Effector memory CD8-positive, alpha-beta T cell (primary cell): ENCODE measurements at places on chromosomes 7 and 10.
A peak's percentile ranks its signal among the peaks of the same experiment; 100 is the strongest.

DNA sequence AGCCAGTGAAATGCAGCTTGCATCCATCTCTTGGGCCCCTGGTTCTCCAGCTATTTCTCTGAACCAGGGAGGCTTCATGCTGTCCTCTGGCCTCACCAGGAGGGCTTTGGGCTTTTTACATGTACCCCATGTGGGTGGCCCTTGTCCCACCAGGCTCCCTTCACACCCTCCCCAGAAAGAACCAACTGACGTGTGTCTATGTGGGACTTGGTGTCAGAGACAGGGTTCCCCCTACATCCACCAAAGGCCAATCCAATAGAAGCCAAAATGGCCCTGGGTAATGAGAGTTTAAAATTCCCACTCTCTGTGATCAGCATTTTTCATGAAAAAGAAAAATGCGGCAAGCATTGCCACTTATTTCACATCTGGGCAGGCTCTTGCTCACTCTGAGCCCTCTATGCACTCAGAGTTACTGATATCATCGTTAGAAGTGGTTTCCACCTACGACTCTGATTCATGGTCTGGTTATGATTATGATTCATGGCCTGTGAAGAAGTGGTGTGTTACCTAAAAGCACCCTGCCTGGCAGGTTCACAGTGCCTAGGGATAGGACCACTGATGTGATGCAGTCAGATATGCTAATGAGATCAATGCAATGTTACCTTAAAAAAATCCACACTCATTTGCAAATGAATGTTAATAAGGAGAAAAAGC lies 133.5 kb downstream of the BUB3 start:
- no peak overlapping the region for H3K4me3 ChIP-seq
- H3K4me1 ChIP-seq: no peaks in the 10 kb centered on the region
- H3K27ac ChIP-seq: no peak overlapping the region
- no peak for DNase-seq
- no peaks in the 10 kb centered on the region for H3K36me3 ChIP-seq
- no peaks in the 10 kb centered on the region for H3K27me3 ChIP-seq

GRCh38 chr10:17764142-17764541 lies 12.1 kb downstream of the TMEM236 start:
- no peaks in the 10 kb centered on the region for H3K27me3 ChIP-seq
- no peaks in the 10 kb centered on the region for H3K36me3 ChIP-seq
- no peak overlapping the region for H3K4me3 ChIP-seq

DNA sequence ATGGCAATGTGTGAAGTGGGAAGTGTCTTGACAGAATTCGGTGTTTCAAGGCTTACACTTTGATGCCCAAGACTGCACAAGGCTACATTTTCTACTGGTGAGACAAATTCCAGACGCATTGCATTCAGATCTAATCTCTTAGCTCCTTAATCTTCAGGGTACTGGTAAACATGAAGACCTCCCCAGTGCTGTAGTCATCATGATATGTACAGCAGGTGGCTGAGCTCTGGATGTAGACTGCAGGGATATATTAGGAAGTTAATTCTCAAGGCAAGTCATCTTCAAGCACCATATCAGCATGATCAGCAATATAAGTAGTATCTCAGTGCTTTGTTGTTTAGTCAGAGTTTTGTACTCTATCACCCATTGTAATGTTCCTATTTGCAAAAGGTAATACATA lies 61.8 kb downstream of the IKZF1 start:
- peak overlapping the region; percentile 88 for H3K27ac ChIP-seq
- H3K36me3 ChIP-seq: peaks cover 76% of the 10 kb centered on the region
- H3K4me3 ChIP-seq: peak overlapping the region; percentile 55
- H3K4me1 ChIP-seq: peaks cover 67% of the 10 kb centered on the region
- H3K27me3 ChIP-seq: no peaks in the 10 kb centered on the region

- peaks cover 4% of the 10 kb centered on the region for H3K36me3 ChIP-seq
These were observed 26.1 kb upstream of the ACTR3B start for GRCh38 chr7:152733286-152733934.

DNA sequence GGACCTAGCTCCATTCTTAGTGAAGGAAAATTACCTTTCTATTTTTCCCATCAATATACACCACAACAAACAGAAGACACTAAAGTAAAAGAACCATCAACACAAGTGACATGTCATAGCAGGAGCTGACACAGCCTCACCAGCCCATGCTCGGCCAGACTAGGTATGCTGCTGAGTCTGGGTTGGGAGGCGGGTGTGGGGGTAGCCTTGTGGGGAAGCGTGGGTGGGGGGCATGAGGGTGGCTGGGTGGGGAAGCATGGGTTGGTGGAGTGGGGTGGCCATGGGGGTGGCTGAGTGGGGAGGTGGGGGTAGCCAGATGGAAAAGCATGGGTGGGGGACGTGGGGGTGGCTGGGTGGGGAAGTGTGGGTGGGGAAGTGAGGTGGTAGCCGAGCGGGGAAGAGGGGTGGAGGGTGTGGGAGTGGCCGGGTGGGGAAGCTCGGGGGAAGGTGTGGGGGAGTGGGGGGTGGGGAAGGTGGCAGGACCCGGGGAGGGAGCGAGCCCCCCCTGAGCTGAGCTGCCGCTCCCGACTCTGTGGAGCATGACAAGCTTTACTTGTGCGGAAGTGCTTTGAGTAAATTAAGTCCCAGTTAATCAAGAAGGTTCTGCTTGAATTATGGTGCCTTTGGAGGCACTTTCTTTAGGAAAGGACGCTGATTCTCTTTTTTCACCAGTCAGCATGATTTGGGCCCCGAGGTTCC lies 294.6 kb upstream of the ZNF32 start:
- peaks cover 25% of the 10 kb centered on the region for H3K4me1 ChIP-seq
- peaks cover 3% of the 10 kb centered on the region for H3K36me3 ChIP-seq
- H3K4me3 ChIP-seq: peak overlapping the region; percentile 9
- DNase-seq: no peak

DNA sequence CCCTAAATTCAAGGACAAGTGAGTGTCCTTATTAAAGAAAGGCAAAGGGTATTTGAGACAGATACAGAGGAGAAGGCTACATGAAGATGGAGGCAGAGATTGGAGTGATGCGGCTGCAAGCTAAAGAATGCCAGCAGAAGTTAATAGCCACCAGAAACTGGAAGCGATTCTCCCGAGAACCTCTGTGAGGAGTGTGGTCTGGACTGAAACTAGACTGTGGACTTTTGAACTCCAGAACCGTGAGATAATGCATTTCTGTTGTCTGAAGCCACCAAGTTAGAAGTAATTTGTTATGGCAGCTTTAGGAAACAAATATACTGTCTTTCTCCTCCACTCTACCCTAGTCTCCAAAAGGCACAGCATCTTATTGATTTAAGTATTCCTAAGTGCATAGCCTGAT lies 80.3 kb upstream of the CREB5 start:
- H3K27ac ChIP-seq: peak overlapping the region; percentile 3
- peaks cover 25% of the 10 kb centered on the region for H3K4me1 ChIP-seq
- DNase-seq: no peak
- peaks cover 2% of the 10 kb centered on the region for H3K36me3 ChIP-seq

DNA sequence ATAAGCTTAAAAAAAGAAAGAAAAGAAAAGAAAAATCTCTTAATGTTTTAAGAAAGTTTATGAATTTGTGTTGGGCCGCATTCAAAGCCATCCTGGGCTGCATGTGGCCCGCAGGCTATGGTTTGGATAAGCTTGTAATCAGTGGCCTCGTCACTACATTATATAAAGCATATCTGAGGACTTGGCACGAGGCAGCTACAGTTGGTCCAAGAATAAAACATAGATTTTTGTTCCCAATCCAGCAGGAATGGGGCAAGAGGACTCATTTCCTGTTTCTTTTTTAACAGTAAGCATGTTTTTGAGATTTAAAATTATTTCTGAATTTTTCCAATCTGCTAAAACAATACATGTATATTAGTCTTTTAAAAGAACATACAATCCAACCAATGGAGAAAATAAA lies 28.6 kb downstream of the MCM10 start:
- no peak for DNase-seq
- H3K27me3 ChIP-seq: no peaks in the 10 kb centered on the region
- no peaks in the 10 kb centered on the region for H3K36me3 ChIP-seq
- no peak overlapping the region for H3K4me3 ChIP-seq
- H3K4me1 ChIP-seq: no peaks in the 10 kb centered on the region

DNA sequence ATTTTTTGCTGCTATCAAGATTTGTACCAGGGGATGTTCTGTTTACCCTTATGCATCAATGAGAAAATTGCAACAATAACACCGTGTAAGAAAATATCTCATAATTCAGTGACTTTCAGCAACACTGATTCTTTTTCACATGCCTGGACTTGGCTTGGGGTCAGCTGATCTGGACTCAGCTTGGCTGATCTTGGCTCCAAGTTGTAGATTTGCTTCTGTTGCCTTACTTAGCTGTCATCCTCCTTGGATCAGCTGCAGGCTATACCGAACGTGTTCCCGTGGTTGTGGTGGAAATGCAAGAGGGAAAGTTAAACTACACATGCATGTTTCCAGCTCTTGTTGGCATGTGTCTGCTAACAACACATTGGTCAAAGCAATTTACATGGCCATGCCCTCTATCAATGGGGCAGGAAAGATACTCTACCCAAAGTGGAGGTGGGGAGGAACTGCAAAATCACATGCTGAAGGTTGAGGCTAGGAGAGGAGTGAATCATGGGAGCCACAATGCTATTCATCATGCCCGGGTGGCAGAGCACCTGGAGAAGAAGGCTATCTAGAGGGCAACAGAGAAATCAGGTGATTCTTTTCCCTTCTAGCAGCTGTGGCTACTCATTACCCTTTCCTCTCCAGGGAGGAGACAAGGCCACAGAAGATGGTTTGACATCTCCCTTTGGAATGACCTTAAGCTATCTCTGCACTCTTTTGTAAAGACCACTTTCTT lies 1276.3 kb upstream of the AUTS2 start:
- no peak overlapping the region for H3K4me3 ChIP-seq
- DNase-seq: no peak
- H3K27me3 ChIP-seq: no peaks in the 10 kb centered on the region

DNA sequence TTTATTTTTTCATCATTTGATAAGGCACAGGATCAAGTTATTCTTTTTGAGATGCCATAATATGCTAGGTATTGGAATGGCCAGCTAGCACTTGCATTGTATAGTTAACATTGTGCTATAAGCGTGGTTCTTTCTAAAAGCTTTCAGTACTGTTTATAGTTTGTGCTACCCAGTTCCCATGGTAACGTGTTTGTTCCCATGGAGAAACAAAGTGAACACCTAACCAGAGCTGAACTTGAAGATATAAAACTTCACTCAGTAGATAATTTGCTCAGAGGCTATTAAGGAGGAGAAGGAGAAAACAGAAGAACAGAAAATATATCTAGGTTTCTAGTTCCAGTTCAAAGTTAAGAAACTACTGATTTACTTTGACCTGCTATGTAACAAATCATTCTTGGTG lies 23.6 kb upstream of the ITGB8 start:
- no peak overlapping the region for H3K27ac ChIP-seq
- H3K36me3 ChIP-seq: no peaks in the 10 kb centered on the region
- no peak overlapping the region for H3K4me3 ChIP-seq
- no peaks in the 10 kb centered on the region for H3K27me3 ChIP-seq
- no peaks in the 10 kb centered on the region for H3K4me1 ChIP-seq

DNA sequence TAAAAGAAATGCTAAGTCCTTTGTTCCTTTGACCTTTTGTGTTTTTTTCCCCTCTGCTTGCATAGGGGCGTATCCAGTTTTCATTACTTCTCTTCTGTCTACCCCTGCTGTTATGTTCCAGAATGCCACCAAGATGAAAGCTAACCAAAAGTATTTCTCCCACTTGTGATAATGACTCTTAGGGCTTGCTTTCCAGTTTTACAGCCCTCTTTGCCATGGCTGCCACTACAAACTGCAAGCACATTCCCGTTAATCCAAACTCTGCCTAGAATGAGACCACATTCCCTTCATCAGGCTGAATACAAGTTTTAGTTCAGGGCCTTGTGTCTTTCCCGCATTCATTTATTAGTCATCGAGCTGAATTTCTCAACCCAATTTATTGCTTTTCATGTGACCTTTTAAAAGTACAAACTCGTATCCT lies 23.6 kb upstream of the CD36 start:
- no peak overlapping the region for H3K27ac ChIP-seq
- no peaks in the 10 kb centered on the region for H3K27me3 ChIP-seq
- no peaks in the 10 kb centered on the region for H3K36me3 ChIP-seq
- no peak for DNase-seq
- H3K4me1 ChIP-seq: no peaks in the 10 kb centered on the region
- no peak overlapping the region for H3K4me3 ChIP-seq

DNA sequence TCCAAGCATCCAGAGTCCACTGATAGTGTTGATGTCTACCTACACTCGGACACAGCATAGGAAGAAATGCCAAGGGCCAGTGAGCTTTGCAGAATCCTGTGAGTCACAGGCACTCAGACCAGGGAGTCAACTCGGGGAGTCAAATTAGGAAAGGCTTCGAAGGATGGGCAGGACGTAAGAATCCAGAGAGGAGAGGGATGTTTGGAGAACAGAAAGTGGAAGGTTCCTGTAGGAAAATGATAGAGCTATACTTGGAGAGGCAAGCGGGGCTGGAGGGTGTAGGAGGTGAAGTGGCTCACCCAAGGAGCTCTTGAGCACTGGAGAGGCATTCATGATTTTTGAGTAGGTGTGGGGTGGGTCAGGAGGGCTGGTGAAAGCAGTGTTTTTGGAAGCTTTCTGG lies 3.0 kb downstream of the ZYX start:
- peaks cover 17% of the 10 kb centered on the region for H3K4me1 ChIP-seq
- no peak overlapping the region for H3K4me3 ChIP-seq
- peaks cover 19% of the 10 kb centered on the region for H3K36me3 ChIP-seq
- no peak for DNase-seq
- no peak overlapping the region for H3K27ac ChIP-seq

- no peak for DNase-seq
- no peaks in the 10 kb centered on the region for H3K36me3 ChIP-seq
- H3K4me1 ChIP-seq: no peaks in the 10 kb centered on the region
- no peak overlapping the region for H3K27ac ChIP-seq
- H3K4me3 ChIP-seq: no peak overlapping the region
These were observed 68.0 kb downstream of the GRID1 start for GRCh38 chr10:86298501-86299001.

DNA sequence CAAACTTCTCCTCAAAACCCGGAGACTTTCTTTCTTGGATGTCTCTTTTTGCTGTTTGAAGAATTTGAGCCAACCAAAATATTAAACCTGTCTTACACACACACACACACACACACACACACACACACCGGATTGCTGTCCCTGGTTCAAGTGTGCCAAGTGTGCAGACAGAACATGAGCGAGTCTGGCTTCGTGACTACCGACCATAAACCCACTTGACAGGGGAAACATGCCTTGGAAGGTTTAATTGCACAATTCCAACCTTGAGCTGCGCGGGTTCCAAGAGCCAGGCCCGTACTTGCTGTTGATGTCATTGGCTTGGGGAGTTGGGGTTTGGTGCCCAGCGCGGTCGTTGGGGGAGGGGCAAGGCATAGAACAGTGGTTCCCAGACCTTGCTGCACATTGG lies 1.7 kb downstream of the EGFR start:
- DNase-seq: no peak
- no peak overlapping the region for H3K27ac ChIP-seq
- peaks cover 79% of the 10 kb centered on the region for H3K27me3 ChIP-seq
- H3K36me3 ChIP-seq: no peaks in the 10 kb centered on the region

- H3K27ac ChIP-seq: no peak overlapping the region
- H3K27me3 ChIP-seq: no peaks in the 10 kb centered on the region
- peaks cover 2% of the 10 kb centered on the region for H3K36me3 ChIP-seq
- no peak for DNase-seq
- no peak overlapping the region for H3K4me3 ChIP-seq
These were observed 74.2 kb downstream of the JAZF1 start for GRCh38 chr7:28106321-28106829.
